ENCODE measurements at places on chromosomes 1 and 21.

- no peak for DNase-seq
These were observed 327.1 kb downstream of the PCP4 start for GRCh38 chr21:40194185-40194980.

- DNase-seq = no peak
These were observed 48.5 kb upstream of the SAMD13 start for GRCh38 chr1:84253036-84253435.

- no peak for DNase-seq
These were observed 12.1 kb downstream of the DYRK1A start for GRCh38 chr21:37378700-37379139.

DNA sequence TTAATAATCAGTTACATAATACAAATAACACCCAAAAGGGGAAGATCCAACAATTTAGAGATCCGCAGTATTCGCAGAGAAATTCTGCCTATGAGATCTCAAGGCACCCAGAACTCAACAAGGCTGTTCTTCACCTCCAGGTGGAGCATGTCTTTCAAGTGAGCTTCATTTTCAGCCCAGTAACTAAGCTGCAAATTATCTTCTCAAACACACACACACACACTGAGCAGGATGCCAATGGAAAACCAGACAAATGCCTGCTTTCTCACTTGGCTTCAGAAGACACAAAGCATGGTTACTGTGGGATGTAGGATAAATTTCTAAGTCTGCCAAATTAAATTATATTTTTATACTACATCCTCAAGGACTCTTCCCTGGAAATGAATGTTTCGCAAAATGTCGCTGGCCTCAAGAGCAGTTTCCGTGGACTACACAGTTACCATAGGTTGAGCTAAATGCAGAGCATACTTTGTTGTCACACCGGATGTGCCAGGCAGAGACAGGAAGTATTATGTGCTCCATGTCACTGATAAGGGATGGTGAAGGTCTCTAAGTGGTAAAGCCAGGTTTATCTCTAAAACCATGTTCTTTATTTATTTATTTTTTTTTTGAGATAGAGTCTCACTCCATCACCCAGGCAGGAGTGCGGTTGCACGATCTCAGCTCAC, 30.3 kb downstream of the UBR4 start:
- DNase-seq = no peak
